ENCODE measurements at places on chromosomes 1 and 21.

- no peak for DNase-seq
Measured at GRCh38 chr1:70552662-70553566, 141.8 kb downstream of the CTH start.

GRCh38 chr1:103129255-103129654, 20.9 kb upstream of the COL11A1 start:
- DNase-seq, result peak; percentile 86

- DNase-seq, result no peak
Measured at GRCh38 chr1:150987924-150988323, 5.8 kb downstream of the ANXA9 start.

GRCh38 chr21:32330784-32331311, 32.2 kb downstream of the MRAP start:
- no peak for DNase-seq

DNA sequence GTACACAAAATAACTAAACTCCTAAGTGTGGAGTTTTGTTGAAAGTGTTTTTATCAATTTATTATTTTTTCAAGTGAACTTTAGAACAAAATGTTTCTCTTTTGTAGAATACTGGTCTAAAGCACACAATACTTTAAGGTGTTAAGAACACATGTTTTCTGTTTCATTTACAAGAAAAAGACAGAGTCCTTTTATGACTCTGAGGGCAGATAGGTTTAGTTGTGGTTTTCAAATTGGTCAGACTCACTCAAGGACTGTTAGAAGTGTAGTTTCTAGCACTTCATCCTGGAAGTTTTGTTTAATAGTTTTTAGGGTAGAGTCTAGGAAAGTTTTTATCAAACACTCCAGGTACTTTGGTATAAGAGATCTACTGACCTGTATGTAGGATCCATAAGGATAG, 376.5 kb downstream of the LRRIQ3 start:
- DNase-seq, result no peak

DNA sequence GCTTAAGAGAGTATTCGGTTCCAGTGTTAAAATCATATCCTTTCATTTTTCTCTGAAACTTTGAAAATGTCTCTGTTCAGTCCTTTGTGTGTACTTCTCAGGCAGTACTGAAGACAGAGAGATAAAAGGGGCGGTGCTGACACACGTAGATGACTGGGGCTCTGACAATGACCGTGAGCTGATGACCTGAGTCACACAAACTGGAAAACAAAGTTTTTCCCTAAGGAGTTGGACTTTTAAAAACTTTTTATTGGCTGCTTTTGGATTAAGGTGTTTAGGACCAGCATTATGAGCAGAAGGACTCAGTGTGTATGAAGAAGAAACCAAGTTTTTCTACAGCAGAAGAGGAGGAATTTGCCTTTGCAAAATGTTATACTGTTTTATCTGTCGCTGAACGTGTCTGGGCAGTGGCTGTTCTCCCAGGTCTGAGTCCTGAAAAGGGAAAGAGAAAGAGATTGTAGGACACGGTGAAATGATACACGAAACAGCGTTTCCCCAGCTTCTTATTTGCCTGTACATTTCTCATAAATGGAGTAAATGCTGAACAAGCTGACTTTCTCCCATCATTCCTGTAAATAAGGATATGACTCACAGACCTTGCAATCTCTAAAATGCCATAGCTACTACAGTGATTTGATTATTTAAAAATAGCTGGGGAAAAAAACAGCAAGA, 51.5 kb downstream of the MAP3K7CL start:
- DNase-seq, result peak; percentile 79

DNA sequence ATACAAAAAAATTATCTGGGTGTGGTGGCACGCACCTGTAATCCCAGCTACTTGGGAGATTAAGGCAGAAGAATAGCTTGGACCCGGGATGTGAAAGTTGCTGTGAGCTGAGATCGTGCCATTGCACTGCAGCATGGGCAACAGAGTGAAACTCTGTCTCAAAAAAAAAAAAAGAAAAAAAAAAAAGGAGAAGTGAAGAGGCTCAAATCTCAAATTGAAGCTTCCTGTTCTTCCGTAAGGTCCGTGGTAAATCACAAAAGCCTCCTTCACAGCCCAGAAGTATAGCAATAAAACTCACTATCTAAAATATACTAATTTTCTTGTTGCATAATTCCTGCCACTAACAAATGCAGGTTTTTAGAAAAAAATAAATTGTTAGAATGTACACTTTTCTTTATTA, 498.2 kb upstream of the BRINP3 start:
- no peak for DNase-seq

DNA sequence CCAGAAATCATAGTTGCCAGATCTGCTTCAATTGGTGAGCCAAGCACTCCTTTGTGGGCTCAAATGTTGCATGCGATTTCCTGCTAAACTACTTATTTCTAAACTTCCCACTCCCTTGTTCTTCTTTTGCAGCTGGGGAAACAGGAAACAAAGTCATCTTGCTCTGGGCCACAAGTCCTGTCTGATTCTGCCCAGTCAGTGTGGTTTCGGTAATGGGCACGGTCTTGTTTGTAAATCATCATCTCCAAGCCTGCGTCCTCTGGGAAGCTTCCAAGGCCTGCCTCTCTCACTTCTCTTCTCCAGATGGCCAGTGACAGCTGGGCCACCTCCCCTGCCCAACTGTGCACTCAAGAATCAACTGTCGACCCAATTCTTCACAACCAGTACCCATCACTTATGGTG, 4.4 kb downstream of the S100A8 start:
- DNase-seq, result no peak

DNA sequence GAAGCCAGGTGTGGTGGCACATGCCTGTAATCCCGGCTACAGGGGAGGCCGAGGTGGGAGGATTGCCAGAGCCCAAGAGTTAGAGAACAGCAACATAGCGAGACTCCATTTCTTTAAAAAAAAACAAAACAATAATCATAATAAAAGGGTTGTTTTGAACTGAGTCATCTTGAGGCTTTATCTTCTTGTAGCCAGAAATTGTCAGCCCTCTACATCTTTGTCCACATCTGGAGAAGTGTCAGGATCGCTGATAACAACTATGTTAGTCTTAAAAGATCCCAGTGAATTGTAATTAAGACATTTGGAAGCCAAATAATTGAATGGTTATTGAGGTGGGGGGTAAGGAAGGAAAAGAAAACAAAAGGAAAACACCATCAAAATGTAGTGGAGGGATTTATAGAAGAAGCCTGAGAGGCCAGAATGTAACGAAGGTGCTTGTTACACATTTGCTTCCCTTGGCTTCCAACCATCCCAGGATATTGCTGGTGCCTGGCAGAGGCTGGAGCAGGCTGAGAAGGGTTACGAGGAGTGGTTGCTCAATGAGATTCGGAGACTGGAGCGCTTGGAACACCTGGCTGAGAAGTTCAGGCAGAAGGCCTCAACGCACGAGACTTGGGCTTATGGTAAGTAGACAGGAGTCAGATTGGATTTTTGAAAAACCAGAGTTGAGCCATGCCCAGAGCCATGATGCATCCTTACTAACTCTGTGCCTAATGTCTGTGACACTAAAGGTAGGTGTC, 52.5 kb upstream of the MTR start:
- no peak for DNase-seq

DNA sequence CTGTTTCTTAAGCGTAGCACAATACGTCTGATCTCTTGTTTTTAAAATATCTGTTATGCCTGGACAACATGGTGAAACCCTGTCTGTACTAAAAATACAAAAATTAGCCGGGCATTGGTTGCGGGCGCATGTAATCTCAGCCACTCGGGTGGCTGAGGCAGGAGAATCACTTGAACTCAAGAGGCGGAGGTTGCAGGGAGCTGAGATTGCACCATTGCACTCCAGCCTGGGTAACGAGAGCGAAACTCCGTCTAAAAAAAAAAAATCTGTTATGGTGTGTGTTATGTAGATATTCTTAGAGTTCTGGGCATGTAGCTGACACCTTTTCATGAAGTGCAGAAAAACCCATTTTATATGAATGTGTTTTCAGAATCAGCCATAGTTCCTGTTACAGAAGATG, 38.2 kb downstream of the RABGAP1L start:
- no peak for DNase-seq

- DNase-seq, result peak; percentile 14
Measured at GRCh38 chr1:96281491-96281890, 440.1 kb upstream of the PTBP2 start.

DNA sequence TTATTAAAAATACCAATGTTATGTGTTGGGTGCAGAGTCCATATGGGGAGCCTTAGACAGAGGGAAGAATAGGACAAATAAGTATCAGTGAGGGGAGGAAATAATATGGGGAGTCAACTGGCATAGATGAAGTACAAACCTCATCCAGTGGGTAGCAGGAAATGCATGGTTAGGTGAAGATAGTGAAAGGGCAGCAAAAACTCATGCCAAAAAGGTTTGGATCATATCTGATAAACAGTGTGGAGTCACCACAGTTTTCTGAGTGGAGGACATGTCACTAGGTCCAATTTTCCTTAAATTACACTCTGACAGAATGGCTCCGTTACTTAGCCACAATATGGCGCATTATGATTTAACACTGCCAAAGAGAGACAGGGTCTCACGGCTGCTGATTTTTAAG, 10.3 kb downstream of the DUSP23 start:
- DNase-seq, result no peak

- DNase-seq, result peak; percentile 13
Measured at GRCh38 chr1:54577612-54578011, 29.6 kb downstream of the ACOT11 start.

GRCh38 chr1:92817986-92818764, 13.7 kb upstream of the RPL5 start:
- peak; percentile 8 for DNase-seq

GRCh38 chr1:205792961-205793673, 17.8 kb upstream of the RAB29 start:
- DNase-seq, result no peak

- no peak for DNase-seq
Measured at GRCh38 chr1:53141487-53142055, 867 bp downstream of the SLC1A7 start.

DNA sequence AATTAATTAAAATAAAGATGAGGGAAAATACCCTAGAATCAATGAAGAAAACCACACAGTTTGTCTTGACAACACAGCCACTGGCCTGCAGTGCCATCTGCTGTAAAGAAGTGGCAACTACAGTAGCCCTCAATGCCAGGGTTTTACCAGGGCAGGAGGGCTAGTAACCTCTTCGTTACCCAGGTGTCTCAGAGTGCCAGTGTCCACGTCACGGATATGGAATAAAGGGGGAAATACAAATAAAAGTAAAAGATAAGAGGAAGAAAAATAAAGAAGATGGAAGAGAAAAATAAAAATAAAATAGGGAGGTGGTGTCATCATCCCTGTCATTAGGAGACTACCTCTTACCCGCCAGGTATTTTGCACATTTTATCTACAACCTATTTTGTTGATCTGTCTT, 14.2 kb upstream of the SLC44A3 start:
- no peak for DNase-seq

DNA sequence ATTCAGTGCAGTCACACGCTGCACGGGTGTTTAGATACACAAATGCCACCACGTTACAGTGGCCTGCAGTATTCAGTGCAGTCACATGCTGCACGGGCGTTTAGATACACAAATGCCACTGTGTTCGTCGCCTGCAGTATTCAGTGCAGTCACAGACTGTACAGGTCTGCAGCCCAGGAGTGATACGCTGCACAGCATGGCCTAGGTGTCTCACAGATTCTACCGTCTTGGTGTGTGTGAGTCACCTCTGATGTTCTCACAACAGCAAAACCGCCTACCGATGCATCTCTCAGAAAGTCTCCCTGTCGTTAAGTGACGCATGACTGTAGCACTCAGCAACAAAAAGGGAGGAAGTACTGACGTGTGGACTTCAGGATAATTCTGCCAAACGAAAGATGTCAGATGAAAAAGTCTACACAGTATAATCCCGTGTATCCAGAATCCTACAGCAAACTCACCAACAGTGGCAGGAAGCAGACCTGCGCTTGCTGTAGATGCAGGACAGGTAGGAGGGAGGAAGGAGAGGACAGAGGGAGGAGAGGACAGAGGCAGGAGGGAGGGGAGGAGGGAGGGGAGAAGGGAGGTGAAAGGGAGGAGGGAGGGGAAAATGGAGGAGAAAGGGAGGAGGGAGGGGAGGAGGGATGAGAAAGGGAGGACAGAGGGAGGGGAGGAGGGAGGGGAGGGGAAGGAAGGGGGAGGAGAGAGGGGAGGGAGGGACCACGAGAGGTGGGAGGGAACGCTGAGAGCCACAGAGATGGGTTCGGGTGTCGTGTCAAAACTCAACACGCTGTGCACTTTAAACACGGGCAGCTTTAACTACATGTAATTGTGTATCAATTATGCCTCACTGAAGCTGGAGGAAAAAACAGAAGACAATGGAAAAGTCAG, 36.3 kb upstream of the PCBP3 start:
- no peak for DNase-seq

DNA sequence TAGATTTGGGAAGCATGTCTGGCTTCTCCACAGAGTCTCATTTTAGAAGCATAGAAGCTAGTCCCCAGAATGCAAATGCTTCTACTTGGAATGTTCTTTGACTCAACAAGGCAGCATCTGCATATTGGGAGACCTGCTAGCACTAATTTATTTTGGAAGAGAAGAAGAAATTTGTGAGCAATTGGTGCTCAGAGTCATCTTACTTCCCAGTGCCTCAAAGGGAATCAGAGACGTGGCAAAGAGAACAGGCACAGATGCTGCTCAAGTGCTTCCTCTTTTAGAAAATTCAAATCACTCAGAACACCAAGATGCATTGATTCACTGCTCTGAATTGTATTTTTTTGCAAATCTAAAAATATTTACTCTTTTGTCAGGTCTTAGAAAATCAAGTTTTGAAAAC, 255.7 kb downstream of the BRINP2 start:
- no peak for DNase-seq

DNA sequence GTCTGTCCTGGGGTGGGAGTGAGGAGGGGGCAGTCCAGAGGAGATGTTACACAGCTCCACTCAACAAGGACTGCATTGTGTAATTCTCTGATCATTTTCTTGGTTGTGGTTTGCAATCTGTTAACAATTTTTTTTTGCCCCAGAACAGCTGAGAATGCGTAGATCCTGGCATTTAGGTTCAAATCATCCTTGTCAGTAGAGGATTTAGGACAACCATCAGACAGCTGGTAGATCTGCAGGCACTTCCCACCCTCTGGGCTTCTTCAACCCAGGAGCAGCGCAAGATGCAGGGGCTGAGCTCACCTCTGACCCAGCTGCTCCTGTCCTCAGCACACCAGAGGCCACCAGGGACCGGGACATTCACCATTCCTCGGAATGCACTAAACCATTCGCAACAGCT, 13.5 kb downstream of the BCAR3 start:
- peak; percentile 80 for DNase-seq

- no peak for DNase-seq
Measured at GRCh38 chr1:23619299-23620188, 60.2 kb upstream of the ID3 start.

DNA sequence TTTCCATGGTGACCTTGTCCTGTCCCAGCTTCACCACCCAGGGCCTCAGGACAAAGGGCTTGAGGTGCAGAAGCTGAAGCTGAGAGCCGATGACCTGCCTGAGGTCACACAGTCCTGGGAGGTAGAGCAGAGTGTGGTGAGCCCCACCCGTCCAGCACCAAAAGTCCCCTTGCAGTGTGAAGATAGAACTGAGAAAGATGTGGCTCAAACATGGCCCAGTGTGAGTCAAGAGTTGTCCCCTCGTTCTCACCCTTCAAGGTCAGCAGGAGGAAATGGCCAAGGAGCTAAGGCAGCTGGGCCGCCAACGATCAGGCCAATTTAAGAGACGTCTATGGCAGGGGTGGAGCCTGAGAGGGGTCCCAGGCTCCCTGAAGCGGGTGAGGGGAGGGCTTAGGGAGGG, 157.5 kb upstream of the KLHDC7A start:
- DNase-seq, result no peak

GRCh38 chr1:175884369-175884768, 141.0 kb upstream of the TNR start:
- DNase-seq, result no peak
